ENCODE measurements at places on chromosomes 3 and 15.

- no peak for DNase-seq
Observed at GRCh38 chr3:65604863-65605526, 433.7 kb downstream of the MAGI1 start.

DNA sequence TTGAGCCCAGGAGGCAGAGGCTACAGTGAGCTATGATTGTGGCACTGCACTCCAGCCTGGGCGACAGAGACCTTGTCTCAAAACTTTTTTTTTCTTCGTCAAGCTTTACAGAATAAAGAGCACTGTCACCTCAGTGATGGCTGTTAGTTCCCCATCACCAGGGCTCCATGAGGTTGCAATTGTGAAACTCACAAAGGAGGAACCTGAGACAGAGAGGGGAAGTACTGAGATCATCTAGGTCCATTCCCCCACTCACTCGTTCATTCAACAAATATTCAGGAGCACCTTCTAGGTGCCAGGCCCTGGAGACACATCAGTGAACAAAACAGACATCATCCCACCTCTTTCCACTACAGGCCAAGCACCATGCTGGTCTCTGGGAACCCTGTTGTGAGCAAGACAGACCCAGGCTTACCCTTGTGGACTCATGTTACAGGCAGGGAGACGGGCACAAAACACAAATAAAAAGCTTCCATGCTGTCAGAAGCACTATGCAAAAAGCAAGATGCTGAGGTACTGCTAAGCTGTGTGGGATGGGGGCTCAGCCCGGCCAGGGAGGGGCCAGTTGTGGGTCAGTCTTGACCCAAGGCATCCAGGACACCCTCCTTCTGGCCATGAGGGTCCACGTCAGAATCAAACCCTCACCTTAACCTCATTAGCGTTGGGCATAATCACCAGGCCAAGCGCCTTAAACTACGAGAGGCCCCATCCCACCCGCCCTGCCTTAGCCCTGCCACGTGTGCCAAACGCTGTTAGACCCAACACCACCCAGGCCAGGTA is 2.1 kb upstream of the RHO start:
- DNase-seq, result no peak

DNA sequence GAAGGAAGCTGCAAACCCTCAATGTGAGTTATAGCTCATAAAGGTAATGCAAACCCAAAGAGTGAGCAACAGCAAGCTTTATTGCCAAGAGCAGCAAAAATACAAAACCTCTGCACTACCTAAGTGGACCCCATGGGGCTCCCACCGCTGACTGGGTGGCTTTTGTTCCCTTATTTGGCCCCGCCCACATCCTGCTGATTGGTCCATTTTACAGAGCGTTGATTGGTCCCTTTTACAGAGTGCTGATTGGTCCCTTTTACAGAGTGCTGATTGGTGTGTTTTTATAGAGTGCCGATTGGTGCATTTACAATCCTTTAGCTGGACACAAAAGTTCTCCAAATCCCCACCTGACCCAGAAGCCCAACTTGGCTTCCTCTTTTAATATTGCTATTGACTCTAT is 154.5 kb upstream of the NSMCE3 start:
- DNase-seq, result no peak

DNA sequence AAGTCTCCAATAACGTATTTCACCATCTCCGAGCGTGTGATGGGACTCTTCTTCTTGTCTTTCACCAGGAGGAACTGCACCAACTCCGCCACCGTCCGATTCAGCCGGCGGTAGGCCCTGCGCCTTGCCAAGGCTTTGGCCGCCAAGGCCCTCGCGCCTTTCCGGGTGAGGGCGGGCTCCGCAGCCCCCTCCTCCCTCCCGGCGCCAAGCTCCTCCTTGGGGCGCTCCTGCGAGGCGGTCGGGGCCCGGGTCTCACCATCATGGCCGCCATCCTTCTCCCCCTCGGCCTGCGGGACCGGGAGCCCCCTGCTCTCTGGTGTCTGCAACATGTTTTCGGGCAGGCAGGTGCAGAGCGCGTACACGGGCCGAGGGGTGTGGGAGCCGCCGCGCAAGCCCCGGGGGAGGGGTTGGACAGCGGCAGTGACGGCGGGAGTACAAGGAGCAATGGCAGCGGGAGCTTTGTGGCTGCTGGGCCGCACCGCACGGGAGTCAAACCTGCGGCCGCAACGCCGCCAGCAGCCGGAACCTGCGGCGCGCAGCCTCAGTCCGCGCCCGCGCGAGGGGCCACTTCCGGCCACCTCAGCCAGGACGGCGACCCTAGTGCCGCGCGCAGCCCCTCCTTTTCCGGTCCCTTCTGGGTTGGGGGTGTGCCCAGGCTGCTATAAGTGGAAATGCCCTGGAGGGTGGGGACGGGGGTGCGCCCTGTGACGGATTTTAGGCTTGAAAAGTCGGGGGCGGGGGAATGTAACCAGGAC is at the start of gene MAGEF1:
Gene MAGEF1 (minus strand): TSS at position 572 of the 755 bp plus-strand sequence. CDS start 243 bp downstream, at position 329.
- peak; percentile 51 for DNase-seq

DNA sequence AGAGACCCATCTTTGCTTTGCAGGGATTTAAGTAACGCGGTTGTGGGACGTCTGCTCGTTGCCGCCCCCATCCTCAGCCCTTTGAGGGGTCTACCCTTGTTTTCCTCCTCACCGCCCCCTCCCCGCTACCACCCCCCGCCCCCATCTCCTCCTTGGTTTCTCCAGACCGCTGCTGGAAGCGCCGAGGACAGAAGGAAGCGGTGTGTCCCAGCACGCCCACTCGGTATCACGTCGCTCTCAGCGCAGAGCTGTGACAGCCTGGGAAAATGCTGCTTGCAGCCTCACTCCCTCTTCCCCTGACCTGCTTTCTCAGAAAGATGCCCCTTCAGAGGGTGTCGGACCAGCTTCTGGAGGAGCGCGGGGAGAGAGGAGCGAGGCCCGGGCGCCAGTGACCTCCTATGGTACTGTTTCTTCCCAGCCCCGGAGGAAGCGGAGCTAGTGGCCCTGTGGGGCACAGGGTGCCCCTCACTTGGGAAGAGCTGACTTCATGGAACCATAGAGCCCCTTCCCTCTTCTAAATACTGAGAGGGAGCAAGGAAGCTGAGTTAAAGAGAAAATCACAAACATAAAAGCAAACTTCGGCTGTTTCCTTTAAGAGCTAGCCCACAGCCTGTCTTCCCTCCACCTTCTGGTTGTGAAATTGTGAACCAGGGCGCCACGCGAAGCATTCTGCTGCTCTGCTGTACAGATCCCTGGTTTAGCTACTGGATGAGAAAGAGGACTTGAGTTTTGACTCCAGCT is 698 bp downstream of the IL1RAP start:
- peak; percentile 17 for DNase-seq
